ENCODE measurements at places on chromosomes 7 and 10.

- no peaks in the 10 kb centered on the region for H3K27me3 ChIP-seq
- H3K4me3 ChIP-seq: no peak overlapping the region
- peaks cover 3% of the 10 kb centered on the region for H3K4me1 ChIP-seq
These were observed 16.0 kb upstream of the SLC29A3 start for GRCh38 chr10:71302874-71303568.

DNA sequence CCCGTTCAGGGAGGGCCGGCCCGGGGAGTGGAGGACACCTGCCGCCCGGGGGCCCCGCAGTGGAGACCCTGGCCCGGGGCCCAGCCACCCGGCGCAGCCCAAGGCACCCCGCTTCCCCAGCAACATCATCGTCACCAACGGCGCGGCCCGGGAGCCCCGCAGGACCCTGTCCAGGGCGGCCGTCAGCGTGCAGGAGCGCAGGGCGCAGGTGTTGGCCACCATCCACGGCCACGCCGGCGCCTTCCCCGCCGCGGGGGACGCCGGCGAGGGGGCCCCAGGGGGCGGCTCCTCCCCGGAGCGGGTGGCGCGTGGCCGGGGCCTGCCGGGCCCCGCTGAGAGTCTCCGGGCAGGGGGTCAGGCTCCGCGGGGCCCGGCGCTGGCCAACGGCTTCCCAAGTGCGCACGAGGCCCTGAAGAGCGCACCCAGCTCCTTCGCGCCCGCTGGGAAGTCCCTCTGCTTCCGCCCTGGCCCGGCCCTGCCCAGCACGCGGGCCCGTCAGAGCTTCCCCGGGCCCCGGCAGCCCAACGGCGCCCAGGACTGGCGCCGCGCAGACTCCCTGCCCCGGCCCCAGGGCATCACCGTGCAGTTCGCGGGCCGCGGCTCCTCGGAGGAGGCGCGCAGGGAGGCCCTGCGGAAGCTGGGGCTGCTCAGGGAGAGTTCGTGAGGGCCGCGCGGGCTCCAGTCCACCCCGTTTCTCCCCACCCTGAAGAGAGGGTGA lies 46.7 kb downstream of the PROSER2 start:
- H3K27ac ChIP-seq: peak overlapping the region; percentile 8
- H3K27me3 ChIP-seq: no peaks in the 10 kb centered on the region
- peaks cover 18% of the 10 kb centered on the region for H3K4me1 ChIP-seq
- H3K36me3 ChIP-seq: peaks cover 9% of the 10 kb centered on the region
- H3K4me3 ChIP-seq: no peak overlapping the region

- H3K27me3 ChIP-seq: no peaks in the 10 kb centered on the region
- no peak overlapping the region for H3K4me3 ChIP-seq
- no peaks in the 10 kb centered on the region for H3K36me3 ChIP-seq
- no peak overlapping the region for H3K27ac ChIP-seq
- peak; percentile 12 for DNase-seq
These were observed 19.4 kb downstream of the LDB3 start for GRCh38 chr10:86687750-86688149.

- H3K27me3 ChIP-seq: no peaks in the 10 kb centered on the region
- no peaks in the 10 kb centered on the region for H3K36me3 ChIP-seq
- no peak for DNase-seq
- no peak overlapping the region for H3K4me3 ChIP-seq
- no peaks in the 10 kb centered on the region for H3K4me1 ChIP-seq
These were observed 87.6 kb upstream of the SEMA3D start for GRCh38 chr7:85274454-85274853.

GRCh38 chr10:131806646-131807317 lies 94.0 kb upstream of the PPP2R2D start:
- H3K4me1 ChIP-seq: no peaks in the 10 kb centered on the region
- no peak overlapping the region for H3K4me3 ChIP-seq
- no peak for DNase-seq
- H3K27me3 ChIP-seq: no peaks in the 10 kb centered on the region
- no peaks in the 10 kb centered on the region for H3K36me3 ChIP-seq

- H3K4me1 ChIP-seq: peaks cover 23% of the 10 kb centered on the region
- no peaks in the 10 kb centered on the region for H3K27me3 ChIP-seq
- no peaks in the 10 kb centered on the region for H3K36me3 ChIP-seq
- H3K27ac ChIP-seq: no peak overlapping the region
- DNase-seq: peak; percentile 97
These were observed 214.4 kb downstream of the CCSER2 start for GRCh38 chr10:84542522-84543490.

- H3K27ac ChIP-seq: no peak overlapping the region
- no peaks in the 10 kb centered on the region for H3K36me3 ChIP-seq
- peaks cover 2% of the 10 kb centered on the region for H3K4me1 ChIP-seq
- no peak for DNase-seq
These were observed 54.3 kb upstream of the NRP1 start for GRCh38 chr10:33388785-33389184.

DNA sequence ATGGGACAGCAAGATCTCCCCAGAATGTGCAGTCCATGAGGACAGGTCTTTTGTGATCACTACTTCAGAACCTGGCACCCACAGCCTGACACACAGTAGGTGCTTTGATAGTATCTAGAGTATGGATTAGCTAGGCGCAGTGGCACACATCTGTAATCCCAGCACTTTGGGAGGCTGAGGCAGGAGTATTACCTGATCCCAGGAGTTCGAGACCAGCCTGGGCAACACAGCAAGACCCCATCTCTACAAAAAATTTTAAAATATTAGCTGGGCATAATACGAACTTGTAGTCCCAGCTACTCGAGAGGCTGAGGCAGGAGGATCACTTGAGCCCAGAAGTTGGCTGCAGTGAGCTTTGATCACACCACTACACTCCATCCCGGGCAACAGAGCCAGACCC lies 22.3 kb upstream of the ARPC1B start:
- H3K27me3 ChIP-seq: no peaks in the 10 kb centered on the region
- no peak overlapping the region for H3K27ac ChIP-seq
- H3K4me1 ChIP-seq: no peaks in the 10 kb centered on the region
- no peak for DNase-seq
- H3K4me3 ChIP-seq: no peak overlapping the region

Measured in trophoblast cell (in vitro differentiated cells and primary cell).